ENCODE measurements at places on chromosomes 6 and 20.

- no peak for DNase-seq
These were observed 35.0 kb downstream of the TSPYL4 start for GRCh38 chr6:116218866-116219265.

- DNase-seq, result no peak
These were observed 34.1 kb downstream of the TRMT11 start for GRCh38 chr6:126020305-126021050.

DNA sequence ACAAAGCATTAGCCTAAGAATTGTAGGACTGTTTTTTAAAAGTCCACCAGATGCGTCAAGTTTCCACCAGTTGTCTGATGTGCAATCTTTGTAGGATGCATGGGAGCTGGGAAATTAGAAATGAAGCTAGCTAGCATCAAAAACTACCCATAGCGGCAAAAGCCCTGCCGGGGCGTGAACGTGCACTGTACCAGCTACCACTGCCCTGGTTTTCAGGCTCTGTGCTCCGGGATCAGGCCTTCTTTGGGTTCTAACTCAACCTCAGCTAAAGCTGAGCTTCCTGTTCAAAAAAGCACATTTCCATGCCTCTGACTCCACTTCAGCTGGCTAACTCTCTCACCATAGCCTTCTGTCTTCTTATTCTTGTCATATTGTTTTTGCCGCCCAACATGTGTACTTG is 26.9 kb upstream of the FUCA2 start:
- DNase-seq, result no peak

GRCh38 chr6:161434350-161434749 is 160.5 kb upstream of the AGPAT4 start:
- no peak for DNase-seq

- no peak for DNase-seq
These were observed 91.0 kb downstream of the BCKDHB start for GRCh38 chr6:80197474-80197873.

- DNase-seq, result no peak
These were observed 359.7 kb downstream of the BTBD9 start for GRCh38 chr6:38279963-38280588.

DNA sequence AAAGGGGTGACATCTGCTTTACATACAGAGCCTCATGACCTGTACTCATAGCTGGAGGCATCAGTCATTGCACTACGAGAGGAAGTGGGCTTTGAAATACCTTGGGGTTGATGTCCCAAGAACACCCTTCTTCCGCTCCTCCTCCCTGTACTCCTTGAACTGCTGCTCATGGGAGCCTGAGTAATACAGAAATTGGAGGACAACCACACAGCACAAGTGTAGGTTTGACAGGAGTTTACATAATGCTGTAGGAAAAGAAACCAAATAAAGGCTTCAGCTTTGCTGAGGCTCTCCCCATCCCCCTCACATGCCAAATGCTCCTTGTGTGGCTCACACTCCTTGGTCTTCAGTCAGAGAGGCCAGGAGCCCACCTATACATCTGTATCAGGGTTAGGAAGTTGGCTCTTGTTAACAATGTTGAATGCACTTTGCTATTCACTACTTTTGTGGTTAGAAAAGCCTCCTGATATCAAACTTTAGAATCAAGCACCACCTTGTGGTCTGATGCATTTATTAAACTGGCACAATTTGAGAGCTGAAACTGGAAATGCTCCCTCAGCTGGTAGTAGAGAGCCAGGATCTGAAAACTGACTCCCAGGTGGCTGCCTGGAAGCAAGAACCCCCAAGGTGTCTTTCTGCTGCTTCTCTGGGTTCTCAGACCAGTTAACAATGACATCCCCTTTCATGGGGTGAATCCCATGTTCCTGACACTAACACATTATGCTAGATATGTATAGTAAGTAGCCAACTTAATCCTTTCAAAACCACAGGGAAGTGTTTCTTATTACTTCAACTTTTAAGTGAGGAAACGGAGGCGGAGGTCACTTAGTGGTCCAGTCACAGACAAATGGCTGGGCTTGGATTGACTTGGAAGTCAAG is 56.2 kb upstream of the EDN1 start:
- no peak for DNase-seq

- DNase-seq, result peak; percentile 64
These were observed 67.4 kb upstream of the SMIM28 start for GRCh38 chr6:138310294-138310693.

GRCh38 chr6:133184798-133185372 is 56.3 kb upstream of the EYA4 start:
- no peak for DNase-seq

DNA sequence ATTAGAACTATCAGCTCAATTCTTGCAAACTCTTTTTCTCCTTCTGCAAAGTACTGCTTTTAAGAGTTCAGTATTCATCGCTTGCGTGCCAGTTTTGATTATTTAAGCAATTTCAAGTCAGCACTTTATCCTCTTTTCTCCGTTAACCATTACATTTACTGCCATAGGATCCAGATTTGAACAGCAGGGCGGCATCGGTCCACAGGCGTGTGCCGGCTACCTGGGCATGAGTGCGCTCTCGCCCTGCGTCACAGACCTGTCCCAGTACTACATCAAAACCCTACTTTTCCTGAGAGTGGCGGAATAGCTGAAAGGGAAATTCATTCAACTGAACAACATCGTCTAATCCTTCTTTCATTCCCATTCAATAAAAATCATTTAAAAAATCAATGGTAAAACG is 53.4 kb downstream of the MYLK4 start:
- DNase-seq, result no peak

DNA sequence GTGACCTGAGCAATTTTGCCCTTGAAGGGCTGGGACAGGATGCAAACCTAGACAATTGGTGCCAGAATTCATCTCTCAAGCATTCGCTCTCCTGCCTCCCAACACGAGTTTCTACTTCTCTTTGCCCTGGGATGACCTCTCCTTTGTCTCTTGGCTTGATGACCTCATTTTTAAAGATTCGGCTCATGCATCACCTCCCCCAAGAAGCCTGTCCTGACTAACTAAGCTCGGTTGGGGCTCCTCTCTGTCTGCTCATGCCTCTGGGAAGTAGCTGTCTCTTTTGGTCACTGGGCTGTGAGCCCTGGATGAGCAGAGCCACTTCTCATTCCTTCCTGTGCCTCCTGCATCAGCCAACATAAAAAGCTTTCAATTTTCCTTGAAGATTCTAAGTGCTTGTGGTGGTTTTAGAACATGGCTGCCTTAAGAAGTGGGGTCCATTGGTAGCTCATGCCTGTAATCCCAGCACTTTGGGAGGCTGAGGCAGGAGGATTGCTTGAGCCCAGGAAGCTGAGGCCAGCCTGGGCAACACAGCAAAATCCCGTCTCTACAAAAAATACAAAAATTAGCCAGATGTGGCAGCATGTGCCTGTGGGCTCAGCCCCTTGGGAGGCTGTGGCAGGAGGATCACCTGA is 11.1 kb upstream of the TCF15 start:
- no peak for DNase-seq

- no peak for DNase-seq
These were observed 25.0 kb downstream of the FOXP4 start for GRCh38 chr6:41571021-41571780.

DNA sequence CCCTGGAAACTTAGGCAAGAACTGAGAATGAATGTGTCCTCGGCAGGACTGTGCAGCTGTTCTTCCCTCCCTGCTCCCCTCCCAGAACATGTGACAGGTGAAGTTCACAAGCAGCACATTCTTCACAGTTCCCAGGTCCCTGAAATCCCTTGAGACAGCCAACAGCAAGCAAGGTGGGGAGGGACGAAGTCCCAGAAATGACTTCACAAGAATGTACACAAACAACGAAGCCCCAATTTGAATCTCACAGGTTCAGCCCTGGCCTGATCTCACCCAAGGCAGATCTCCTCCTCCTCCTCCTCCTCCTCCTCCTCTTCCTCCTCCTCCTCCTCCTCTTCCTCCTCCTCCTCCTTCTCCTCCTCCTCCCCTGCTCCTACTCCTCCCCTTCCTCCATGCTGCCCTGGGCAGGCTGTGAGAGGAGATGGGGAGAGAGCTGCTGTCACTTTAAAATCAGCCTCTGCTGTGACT is 32.4 kb downstream of the WRNIP1 start:
- DNase-seq, result no peak

DNA sequence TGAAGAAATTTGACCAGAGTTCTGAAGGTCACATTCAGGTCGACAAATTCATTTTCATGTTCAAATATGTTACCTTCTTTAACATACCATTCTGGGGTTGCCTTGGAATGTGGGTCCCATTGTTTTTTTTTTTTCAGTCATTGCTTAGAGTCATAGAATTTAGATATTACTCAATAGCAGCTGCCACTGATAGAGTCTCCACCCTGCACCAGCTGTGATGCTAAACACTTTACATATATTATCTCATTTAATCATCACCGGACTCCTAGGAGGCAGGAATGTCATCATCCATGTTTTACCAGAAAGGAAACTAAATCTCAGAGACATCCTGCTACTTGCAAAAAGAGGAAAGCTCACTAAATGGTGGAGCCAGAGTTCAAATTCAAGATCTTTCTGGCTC is 204.7 kb downstream of the ESR1 start:
- DNase-seq, result no peak

DNA sequence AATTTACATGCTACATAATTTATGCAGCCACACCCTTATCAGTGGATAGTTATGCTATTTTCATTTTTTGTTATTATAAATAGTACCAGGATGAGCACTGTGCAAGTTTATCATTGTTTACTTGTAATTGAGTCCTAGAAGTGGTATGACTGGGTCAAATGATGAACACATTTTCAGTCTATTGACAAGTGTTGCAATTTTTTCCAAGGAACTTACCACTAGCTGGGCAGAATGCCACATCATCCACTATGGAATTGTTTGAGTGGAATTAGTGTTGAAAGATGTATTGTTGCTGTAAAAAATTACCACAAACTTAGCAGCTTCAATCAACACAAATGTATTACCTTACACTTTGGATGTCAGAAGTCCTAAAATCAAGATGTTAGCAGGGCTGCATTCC is 38.1 kb upstream of the OPN5 start:
- no peak for DNase-seq

GRCh38 chr6:166940643-166941068 is 15.7 kb downstream of the RNASET2 start:
- DNase-seq, result no peak

DNA sequence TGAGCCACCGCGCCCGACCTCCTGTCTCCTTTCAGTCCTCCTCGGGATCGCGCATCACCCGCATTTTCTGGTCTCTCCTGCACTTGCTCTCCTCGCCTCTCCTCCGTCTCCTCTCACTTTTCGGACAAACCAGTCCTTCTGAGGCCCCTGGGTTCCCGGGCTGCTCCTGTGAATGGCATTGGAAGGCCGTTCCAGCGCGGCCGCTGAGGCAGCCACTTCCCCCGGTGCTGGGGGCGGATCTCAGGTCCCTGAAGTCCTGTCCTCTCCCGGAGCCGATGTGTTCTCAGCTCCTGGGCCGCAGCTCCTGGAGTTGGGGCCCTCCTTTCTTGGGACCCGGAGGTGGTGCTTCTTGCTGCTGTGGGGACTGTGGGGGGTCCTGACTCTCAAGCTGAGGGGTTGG is 803 bp downstream of the MICB start:
- DNase-seq, result no peak

GRCh38 chr6:53250176-53251032 is 98.3 kb downstream of the ELOVL5 start:
- no peak for DNase-seq

GRCh38 chr6:145891565-145891964 is 72.6 kb downstream of the SHPRH start:
- no peak for DNase-seq

- no peak for DNase-seq
These were observed 996.5 kb downstream of the GRIK2 start for GRCh38 chr6:102389994-102390393.

DNA sequence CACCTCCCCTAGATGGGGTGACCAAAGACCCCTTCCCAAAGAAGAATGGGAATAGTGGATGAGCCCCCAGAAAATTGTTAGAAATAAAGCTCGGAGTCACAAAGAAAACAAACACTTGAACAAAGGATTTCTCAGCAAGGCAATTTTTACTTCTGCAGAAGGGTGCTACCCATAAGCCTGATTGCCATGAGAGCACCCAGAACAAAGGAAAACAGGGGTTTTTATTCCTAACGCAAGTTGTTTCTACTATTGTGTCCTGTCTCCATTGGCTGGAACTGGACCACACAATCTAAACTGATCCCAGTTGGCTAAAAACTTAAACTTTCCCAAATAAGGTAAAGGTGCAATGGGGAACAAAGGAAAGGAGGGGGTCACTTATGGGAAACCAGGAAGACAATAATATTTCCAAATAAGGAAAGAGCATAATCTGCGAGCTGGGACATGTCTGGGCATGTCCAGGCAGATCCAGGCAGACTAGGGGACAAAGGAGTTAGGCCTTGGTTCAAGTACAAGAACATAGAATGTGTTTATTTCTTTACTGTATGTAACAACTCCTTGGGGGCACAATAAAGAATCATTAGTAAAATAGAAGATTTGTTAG is 20.0 kb downstream of the HLA-B start:
- DNase-seq, result no peak

- DNase-seq, result no peak
These were observed 97.5 kb downstream of the PFDN4 start for GRCh38 chr20:54305421-54305820.

GRCh38 chr6:161411265-161411944 is 137.5 kb upstream of the AGPAT4 start:
- DNase-seq, result no peak

- no peak for DNase-seq
These were observed 9.8 kb upstream of the BHLHE23 start for GRCh38 chr20:63016514-63017075.

DNA sequence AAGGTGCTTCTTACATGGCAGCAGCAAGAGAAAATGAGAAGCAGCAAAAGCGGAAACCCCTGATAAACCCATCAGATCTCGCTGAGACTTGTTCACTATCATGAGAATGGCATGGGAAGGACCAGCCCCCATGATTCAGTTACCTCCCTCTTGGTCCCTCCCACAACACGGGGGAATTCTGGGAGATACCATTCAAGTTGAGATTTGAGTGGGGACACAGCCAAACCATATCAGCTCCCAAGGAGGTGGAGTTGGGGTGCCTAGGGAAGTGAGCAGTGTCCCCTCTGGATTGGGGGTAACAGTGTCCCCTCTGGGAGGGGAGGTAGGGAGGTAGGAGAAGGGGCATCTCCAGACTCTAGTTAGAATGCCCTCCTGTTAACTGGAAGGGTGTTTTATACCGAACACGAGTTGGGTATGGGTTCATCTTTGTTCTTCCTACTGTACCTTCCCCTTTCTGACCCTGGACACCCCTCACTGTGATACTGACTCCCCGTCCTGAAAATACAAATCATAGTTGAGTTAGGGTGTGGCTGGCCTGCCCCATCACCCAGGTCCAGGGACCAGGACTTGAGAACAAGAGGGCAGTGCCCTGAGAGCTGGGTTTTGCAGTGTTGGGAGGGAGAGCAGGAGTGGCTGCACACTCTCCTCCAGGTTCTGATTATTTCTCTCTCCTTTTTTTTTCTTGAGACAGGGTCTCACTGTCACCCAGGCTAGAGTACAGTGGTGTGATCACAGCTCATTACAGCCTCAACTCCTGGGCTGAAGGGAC is 62.0 kb downstream of the EFCAB8 start:
- no peak for DNase-seq

DNA sequence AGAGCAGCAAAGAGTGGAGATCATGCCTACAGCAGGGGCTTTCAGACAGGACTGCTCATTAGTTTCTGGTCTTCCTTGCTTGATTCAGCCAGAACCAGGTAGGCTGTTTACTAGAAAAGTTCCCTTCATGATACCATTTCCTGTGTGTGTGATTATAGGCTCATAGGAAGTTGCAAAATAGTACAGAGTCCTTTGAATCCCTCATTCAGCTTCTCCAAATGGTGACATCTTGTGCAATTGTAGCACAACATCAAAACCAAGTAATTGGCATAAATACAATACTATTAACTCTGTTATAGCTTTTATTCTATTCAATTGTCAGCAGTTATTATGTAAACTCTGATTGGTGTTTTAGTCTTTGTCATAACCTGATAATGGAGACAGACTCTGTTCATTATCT is 347.3 kb upstream of the CDH4 start:
- DNase-seq, result no peak

Measured in DMS79 (cell line).